Midbrain (tissue), 1 donor: ENCODE measurements at places on chromosomes 2 and 18.

GRCh38 chr2:240201866-240202265 lies 61.4 kb upstream of the OTOS start:
- DNase-seq = no peak

- no peak for DNase-seq
Observed at GRCh38 chr2:64992990-64993389, 3.8 kb downstream of the SLC1A4 start.

DNA sequence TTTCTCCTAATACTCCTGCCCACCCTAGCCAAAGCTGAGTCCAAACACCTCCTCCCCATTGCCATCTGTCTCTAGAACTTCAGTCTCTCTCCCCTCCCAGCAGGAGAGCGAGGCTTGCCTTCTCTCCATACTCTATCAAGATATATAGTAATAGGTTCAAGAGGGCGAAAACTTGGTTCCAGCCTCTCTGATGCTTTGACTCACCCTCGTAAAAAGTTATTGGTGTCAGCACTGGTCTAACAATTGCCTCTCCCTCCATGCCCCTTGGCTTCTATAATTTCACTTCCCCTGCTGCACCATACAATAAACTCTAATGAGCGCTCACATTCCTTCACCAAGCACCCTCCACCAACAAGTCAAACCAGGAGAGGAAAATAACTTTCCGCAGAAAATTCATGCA lies 797.3 kb downstream of the BCL11A start:
- no peak for DNase-seq

- peak; percentile 31 for DNase-seq
Observed at GRCh38 chr18:13137670-13138419, 80.7 kb upstream of the LDLRAD4 start.

GRCh38 chr18:49652881-49653724 lies 91.2 kb downstream of the LIPG start:
- DNase-seq = no peak

GRCh38 chr2:227179988-227180685 lies 15.7 kb downstream of the COL4A3 start:
- no peak for DNase-seq

- DNase-seq = peak; percentile 1
Observed at GRCh38 chr2:233152541-233152940, 92.4 kb downstream of the INPP5D start.

DNA sequence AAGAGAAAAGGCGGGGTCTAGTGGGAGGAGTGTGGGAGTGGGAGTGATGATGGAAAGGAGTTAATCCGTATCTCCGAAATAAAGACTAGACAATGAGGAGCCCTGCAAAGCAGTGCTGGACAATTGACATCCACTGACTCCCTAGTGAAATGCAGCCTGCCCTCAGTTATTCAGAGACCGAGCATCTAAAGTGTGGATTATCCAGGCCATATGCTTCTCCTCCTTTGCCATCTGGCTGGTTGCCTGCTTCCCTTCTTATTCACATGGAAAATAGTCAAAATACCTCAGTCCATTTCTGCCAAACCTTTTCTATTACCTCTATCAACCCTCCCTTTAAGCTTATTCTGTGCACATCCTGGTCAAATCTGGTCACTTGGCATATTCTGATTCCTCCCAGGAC lies 288.8 kb upstream of the SIX3 start:
- DNase-seq = no peak

DNA sequence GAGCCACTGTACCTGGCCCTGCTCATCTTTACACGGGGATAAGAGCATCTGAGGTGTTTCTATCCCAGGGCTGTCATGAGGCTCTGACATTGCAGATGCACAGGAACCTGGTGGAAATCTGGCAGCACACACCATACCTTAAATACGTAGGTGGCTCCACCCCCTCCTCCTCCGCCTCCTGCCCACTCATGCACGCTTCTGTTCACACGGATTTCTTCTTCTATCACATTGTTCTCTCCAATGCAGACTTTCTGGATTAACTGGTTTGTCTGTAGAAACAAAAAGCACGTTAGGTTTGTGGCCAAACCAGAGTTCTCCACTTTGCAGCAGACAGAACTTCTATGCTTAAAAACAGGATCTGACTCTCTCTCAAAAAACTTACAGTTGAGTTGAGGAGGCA lies 118.2 kb downstream of the CLIP4 start:
- DNase-seq = no peak

- no peak for DNase-seq
Observed at GRCh38 chr2:57536535-57537231, 509.9 kb upstream of the VRK2 start.

- DNase-seq = no peak
Observed at GRCh38 chr2:238658054-238658407, 189.9 kb upstream of the TWIST2 start.

DNA sequence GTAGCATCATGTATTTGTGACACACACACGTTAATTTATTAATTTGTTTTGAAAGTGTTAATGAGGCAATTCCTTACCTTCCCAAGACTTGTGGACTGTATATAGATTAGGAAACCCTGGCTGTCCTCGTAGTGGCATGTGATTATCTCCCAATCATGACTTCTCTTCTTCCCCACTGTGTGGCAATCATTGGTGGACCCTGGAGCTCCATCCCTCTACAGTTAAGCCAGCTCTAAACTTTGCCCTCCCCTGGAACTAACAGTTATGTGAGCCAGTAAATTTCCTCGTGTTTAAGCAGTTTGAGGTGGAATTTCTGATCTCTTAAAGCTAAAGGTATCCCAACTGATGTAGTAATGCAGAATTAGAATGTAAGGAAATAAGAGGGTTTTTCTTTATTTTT lies 22.0 kb downstream of the GALNT1 start:
- no peak for DNase-seq

DNA sequence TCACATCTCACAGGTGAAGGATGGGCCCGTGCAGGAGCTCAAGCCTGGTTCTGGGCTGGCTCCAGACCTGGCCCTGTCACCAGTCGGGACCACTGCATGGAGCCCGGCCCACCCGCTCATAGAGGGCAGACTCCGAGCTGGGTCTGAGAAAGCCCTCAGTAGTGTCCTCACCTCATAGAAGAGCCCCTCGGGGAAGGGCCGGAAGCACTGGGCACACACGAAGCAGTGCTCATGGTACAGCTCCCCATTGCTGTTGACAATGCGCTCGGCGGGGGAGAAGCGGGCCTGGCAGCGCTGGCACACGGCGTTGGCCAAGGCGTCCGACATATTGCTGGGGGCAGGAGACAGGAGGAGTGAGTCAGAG lies 11.3 kb downstream of the GPR17 start:
- no peak for DNase-seq

DNA sequence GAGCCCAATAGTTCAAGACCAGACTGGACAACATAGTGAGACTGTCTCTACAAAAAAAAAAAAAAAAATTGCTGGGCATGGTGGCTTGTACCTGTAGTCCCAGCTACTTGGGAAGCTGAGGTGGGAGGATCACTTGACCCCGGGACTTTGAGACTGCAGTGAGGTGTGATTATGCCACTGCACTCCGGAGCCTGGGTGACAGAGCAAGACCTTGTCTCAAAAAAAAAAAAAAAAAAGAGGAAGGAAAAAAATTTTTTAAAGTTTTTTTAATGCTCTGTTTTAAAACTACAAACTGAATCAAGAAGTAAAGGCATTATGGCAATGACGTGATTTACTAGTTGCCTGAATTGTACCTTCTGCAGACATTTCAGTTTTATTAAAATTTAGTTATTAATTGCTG lies 54.5 kb upstream of the ZDBF2 start:
- no peak for DNase-seq

- no peak for DNase-seq
Observed at GRCh38 chr2:47566207-47566858, 163.4 kb downstream of the MSH2 start.

DNA sequence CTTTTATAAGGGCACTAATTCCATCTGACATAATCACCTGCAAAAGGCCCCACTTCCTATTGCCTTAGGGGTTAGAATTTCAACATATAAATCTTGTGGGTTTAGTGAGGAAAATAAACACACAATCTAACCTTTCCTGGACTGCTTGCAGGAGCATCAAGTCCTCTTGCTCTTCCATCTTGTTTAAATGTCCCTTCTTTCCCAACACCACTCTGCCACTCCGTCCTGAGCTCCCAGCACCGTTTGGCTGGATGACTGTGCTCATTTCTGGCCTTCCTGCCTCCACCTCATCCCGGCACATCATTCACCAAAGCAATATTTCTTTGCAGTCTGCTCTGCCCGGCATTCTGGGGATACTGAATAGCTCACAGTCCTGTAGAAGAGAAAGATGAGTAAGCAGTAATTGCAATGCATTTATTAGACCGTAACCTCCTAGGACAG lies 247.8 kb downstream of the BCL2 start:
- no peak for DNase-seq

GRCh38 chr2:72457801-72458516 lies 310.3 kb upstream of the CYP26B1 start:
- no peak for DNase-seq

DNA sequence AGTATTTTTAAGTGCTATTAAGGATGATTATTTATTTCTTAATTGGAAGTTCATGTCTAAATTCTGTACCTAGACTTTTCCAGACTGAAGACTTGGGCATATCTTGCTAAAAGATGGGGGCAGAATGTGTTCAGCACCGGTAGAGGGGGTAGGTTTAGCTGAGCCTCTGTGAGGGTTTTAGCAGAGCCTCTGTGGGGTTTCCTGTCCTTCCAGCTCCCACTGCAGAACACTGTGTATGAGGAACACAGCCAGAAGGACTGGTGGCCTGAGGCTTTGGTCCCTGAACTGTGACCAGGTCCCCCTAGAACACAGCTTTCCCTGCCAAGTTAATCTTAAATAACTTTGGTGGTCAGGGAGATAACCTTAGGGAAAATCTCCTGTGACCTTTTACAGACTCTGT lies 123.4 kb upstream of the EPC2 start:
- no peak for DNase-seq

DNA sequence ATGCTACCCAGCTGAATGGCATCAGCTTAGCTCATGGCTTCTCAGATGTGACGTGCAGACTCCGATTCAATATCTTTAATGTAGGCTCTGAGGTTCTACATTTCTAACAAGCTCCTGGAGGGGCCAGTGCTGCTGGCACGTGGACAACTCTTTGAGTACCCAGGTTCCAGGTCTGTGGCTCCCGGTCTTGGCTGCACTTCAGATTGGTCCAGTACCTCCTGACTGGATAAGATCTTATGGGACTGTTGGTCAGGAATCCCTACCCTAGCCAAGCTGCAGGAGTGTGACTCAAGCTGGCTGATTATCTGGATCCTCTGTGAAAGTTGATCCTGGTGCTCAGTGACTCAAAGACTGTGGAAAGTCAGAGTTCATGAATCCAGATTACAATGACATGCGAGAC lies 222.1 kb downstream of the ANKRD30B start:
- no peak for DNase-seq

GRCh38 chr2:60440079-60440766 lies 113.2 kb downstream of the BCL11A start:
- no peak for DNase-seq

DNA sequence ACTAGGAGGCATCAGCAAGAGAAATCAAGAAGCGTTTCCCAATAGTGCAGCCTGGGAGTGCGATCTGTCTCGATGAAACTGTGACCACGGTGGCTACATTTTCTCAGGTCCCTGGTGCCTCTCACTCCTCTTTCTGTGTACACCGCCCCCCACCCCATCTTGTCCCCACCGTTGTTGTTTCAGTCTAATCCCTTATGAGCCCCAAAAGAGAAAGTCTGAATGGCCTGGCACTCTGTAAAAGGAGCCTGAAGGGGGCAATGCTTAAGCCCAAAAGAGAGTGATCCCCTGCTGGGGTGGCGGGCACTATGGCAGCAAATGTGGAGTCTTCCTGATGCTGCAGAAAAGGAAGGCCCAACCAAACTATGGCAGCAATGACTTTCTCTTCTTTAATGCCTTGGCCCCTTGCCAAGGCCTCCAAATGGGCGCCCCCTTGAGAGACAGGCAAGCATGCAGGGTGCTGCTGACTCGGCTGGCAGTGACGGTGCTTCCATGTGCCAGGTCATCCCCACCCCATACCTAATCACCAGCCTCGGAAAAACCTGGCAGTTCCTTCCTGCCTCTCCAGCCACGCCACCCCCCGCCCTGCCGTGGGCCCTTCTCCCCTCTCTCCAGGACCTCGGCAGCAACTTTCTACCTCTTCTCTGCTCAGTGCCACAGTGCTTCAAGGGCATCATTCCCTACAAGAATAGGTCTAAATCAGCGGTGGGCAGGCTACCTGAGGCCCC lies 123.0 kb downstream of the CYP26B1 start:
- DNase-seq = no peak

GRCh38 chr2:72138011-72138881 lies 9.4 kb downstream of the CYP26B1 start:
- DNase-seq = no peak

DNA sequence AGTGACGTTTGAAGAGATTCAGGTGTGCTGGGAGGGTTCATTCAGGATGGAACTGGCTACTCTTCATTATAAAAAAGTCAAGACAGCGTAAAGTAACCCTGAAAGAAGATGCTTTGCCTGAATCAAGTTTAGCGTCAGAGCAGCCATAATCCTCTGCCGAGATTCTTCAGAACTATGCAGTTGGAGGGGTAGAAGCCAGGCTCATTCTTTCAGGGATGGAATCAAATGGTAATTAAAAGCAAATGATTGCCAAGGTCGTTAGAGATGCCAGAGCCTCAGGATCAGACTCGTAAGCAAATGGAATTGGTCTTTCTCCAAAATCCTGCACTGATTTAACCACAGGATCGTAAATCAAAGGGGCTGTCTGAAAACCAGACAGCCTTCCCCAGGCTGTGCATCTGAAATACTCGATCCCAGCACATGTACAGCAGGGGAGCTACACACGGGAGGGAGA lies 21.9 kb downstream of the APCDD1 start:
- DNase-seq = no peak

DNA sequence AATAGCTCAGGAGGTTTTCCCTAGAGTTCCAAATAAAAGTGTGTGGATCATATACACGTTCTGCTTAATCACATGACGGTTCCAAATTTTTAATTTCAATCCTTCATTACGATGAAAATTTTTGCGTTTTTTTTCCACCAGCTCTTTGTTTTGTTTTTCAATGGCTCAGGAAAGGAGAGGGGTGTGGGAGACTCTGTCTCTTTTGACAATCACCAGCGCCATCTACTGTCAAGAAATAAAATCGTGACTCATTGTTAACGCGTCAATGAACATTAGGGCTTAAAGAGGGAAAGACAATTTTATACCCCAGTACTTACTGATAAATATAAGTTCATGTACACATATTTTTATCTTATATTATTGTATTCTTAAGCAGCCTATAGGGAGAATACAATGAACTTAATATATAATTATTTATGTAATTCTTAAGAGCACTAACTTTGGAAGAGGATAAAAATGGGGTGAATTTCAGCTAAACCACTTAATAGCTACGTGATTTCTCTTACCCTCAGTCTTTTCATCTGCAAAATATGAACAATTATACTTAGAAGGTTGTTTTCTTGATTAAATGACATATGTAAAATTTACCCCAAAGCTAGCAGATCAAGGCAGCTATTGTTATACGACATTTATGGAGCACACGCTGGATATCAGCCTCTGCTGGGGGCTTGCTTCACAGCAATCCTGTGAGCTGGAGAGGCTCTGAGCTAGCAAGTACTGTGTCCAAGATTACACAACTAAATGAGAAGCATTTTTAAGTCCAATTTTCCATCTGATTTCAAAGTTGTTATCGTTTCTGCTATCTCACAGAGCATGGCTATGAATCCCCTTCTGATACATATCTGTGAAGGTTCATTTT lies 47.4 kb upstream of the RMDN2 start:
- DNase-seq = peak; percentile 74
